ENCODE measurements at places on chromosomes 6 and 20.

DNA sequence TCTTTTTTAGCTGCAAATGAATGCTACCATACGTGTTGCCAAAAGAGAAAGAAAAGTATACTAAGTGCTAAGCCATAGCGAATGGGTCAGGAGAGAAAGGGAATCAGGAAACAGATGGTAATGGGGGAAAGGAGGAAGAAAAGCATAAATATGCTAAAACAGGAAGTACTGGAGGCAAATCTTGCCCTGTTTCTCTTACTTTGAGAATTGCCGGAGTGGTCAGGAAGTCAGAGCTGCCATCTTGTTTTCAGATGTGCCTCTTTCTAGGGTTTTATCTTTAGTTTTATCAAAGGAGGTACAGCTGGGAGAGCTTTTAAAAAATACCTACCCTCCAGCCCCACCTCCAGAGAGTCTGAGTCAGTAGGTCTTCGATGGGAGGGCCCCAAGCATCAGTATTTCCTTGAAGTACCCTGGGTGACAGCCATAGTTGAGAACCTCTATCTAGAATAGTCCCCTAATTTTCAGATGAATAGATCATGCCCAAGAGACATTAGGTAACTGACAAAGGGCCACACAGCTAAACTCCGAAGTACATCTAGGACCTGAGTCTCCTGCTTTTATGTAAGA, 193.3 kb downstream of the CLIC5 start:
- DNase-seq: no peak

DNA sequence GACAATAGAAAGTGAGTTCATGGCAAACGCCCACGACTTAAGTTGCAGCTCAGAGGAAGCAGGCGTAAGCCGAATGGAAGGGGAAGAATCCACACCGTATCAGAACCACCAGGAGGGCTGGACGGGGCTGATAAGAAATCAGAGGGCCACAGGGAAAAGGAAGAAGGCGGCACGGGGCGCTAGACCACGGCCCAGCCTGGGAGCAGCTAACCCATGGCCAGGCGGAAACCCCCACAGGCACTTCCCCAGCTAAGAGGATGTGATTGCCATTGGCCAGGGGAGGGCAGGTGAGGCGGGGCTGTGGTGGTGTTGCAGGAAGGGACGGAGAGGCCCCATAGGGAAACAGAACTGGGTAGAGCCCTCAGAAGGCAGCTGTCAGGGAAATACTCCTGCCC, 174.0 kb upstream of the AFDN start:
- DNase-seq: no peak

DNA sequence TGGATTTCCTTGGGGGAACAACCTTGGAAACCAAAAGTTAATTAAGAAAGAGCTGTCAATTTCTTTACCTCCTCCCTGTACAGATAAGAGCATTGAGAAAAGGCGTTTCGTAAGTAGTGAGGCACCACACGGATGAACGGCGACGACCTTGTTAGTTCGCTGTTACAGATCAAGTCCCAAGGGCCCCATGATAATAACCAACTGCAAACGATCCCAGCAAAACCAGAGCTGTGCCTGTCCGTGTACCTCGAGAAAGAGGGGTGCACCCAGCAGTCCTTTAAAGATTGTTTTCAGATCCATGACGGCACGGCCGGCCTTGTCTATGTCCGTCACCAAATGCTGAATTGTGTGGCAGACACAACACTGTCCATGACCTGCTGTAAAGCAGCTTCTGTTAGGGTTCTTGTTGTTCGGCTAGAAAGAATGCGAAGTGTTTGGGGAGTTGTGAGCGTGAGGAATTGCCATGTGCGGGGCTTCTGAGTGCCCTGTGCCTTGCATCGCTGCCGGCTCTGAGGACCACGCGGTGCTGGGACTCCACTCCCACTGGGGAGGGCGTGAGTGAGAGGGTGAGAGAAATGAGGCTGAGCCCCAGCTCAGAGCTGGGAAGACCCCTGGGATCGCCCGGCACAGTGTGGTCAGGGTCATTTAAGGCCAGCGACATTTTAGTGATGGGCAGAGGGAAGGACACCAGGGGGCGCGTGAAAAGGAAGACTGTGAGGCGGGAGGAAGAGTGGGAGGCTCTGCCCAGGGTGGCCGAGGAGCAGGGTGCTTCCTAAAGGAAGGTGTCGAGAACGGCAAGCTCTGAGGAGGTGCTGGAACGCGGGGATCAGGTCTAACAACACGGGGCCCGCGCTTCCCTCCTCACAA, 136.8 kb upstream of the RPS6KA2 start:
- DNase-seq: no peak

DNA sequence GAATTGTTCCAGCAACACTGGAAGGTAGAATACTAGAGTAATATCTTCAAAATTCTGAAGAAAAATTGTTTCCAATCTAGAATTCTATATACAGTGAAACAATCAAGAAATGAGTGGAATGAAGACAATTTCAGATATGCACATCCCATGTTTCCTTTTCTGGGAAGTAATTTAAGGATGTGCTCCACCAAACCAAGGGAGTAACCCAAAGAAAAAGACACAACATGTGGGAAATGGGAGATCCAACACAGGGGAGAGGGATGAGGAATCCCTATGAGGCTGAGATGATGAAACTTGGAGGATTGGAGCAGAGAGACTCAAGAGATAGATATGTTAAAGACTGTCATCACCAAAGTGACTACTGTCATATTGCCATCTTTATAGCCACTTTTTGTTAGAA, 9.8 kb upstream of the RNF24 start:
- DNase-seq: no peak

DNA sequence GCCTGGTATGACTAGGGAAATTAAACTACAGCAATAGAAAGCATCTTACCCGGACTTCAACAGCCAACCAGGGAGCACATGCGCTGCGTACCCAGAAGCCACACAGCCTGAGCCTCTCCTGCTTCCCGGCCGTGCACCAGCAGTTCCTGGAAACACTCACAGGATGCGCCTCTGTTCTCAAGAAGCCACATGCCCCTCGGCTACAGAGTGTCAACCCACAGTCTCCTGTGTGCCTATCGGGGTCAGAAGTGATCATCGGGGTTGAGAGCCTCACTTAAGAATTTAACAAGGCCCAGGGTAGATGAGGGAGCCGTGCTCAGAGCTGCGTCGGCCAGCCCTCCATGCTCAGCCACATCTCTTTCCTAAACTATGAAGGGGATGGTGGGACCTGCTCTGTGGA, 147.2 kb upstream of the GGTLC1 start:
- no peak for DNase-seq

DNA sequence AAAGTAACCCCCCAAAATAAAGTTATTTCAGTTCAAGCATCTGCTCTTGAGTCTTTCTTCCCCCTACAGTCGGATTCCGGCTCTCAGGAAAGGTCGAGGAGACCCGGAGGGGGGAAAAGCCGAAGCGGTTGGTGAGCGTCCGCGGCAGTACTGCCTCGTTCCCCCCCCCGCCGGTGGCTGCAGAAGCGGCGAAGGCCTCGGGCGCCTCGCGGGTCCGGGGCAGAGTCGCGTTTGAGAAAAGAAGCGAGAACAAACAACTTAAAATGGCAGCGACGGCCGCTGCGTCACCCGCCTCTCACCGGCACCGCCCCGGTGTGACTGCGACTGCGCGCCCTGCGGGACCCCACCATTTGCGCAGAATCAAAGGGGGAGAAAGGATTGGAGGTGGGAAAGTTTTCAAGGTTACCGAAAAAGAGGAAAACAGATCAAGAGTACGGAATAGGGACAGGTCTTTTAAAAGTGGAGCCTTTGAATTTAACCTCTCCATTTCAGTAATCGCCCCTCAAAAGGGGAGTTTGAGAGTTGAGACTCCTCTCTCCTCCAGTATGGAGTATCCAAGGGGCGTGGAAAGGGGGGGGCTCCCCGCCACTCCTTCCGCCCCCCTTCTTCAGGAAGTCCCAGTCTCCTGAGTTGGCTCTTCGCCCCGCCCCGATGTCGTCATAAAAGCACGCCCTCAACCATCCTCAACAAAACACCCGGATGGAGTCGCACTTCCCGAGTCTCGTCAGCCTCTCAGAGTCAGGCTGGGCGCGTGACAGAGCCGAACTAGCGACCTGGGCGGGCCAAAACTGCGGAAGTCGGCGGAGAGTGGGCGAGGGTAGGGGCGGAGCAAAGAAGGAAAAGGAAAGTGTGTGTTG, 1.9 kb upstream of the C6orf62 start:
- DNase-seq: peak; percentile 97

DNA sequence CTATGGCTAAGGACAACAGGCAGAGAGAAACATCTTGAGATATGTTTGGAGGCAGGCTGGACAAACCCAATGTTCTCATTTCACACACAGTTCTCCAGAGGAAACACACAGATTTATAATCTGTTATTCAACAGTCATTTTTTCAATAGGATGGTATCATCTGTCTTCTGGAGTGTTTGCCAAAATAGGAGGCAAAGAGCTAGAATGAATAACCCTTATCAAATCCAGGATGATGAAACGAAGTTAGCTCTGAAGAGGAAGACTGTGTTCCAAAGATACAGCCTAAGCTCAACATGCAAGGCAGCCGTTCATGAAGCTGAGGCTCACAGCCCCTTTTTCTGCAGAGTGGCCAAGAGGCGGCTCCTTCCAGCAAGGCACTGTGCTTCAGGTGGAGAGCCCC, 70.8 kb downstream of the PPP1R3G start:
- DNase-seq: no peak

- DNase-seq: no peak
Observed at GRCh38 chr6:85675030-85675819, 32.5 kb upstream of the SYNCRIP start.

GRCh38 chr6:165776691-165777090, 113.7 kb upstream of the PDE10A start:
- DNase-seq: no peak

- no peak for DNase-seq
Observed at GRCh38 chr6:71510057-71510713, 221.6 kb downstream of the OGFRL1 start.
